NCI-H1105 (cell line): ENCODE measurements at places on chromosomes 1 and 21.

- DNase-seq = no peak
Observed at GRCh38 chr1:230057100-230057499, 9.9 kb upstream of the GALNT2 start.

GRCh38 chr1:95126366-95126765 lies 9.2 kb downstream of the TLCD4 start:
- no peak for DNase-seq

DNA sequence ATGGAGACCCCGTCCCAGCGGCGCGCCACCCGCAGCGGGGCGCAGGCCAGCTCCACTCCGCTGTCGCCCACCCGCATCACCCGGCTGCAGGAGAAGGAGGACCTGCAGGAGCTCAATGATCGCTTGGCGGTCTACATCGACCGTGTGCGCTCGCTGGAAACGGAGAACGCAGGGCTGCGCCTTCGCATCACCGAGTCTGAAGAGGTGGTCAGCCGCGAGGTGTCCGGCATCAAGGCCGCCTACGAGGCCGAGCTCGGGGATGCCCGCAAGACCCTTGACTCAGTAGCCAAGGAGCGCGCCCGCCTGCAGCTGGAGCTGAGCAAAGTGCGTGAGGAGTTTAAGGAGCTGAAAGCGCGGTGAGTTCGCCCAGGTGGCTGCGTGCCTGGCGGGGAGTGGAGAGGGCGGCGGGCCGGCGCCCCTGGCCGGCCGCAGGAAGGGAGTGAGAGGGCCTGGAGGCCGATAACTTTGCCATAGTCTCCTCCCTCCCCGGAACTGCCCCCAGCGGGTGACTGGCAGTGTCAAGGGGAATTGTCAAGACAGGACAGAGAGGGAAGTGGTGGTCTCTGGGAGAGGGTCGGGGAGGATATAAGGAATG lies 505 bp downstream of the LMNA start:
- DNase-seq = no peak

DNA sequence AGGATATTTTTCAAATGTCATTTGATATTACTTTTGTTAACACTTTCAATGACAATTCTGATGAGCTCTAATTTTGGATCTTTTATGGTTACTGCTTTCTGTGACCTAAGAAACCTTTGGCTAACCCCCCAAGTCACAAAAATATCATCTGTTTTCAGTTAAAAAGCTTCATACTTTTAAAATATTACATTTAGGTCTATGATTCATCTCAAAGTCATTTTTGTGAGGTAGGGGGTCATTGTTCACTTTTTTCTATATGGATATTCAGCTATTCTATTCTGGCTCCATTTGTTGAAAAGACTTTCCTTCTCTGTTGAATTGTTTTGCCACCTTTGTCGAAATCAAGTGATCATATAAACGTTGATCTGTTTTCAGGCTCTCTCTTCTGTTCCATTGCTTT lies 44.8 kb downstream of the UCHL5 start:
- no peak for DNase-seq

- no peak for DNase-seq
Observed at GRCh38 chr1:160112357-160112756, 3.2 kb upstream of the ATP1A2 start.

- DNase-seq = no peak
Observed at GRCh38 chr1:151837197-151837596, 2.4 kb downstream of the C2CD4D start.

DNA sequence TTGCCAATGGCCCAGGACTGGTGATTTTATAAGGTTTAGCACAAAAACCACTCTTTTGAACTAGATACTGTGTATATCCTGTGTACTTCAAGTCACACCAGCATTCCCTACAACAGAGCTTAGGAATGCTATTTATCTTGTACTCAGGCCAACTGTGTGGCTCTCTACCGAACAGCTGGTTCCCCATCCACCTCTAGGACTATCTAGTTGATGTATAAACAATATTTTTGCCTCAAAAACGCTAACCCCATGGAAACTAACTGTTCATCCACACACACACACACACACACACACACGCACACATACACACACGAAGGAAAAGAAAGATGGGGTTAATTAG lies 28.7 kb upstream of the SLC45A3 start:
- no peak for DNase-seq

DNA sequence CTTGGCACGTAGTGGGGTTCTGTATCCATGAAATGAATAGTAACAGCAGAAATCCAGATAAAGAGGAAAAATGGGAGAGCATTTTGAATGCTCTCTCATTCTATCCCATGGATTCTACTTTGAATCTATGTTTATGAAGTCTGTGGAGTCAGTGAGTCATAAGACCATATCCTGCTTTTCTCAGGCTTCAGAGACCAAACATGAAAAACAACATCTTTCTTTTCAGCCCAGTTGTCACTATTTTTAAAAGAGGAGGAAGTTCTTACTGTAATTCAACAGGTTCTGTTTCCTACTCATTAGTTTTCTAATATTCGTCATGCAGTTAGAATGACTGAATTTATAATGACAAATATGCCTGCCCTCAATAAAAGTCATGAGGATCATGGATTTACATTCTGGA lies 39.4 kb upstream of the CD55 start:
- no peak for DNase-seq

DNA sequence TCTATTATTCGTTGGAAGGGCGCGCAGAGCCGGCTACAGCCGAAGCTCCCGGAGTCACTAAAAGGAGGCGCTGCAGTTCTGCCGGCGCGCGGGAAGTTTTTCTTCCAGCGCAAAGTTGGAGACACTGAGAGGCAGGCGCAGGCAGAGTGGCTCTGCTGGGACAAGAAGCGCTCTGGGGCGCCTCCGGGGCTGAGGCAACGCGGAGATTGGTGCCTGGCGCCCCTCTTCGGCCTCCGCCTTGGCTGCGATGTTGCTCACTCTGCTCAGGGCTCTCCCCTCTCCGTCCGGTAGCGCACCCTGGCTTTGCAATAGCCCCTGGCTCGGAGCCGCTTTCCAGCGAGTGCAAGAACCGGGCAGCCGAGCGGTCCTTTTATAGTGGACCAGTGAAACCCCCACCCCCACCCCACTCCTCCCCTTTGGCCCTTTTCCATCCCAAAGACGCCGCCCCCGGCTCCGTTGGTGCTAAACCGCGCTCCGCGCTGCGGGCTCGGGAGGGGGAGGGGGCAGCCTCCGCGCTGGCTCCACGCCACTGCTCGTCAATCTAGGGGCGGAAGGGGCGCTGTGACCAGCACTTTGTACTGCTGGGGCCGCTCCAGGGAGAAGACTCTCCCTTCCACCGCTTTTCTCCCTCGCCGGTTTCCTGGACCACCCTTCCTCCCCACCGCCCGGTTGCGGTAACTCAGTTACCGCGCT lies at the start of gene ADAMTS1:
Gene ADAMTS1 (minus strand): TSS at position 344 of the 693 bp plus-strand sequence. CDS start 455 bp downstream, outside the sequence.
- no peak for DNase-seq

DNA sequence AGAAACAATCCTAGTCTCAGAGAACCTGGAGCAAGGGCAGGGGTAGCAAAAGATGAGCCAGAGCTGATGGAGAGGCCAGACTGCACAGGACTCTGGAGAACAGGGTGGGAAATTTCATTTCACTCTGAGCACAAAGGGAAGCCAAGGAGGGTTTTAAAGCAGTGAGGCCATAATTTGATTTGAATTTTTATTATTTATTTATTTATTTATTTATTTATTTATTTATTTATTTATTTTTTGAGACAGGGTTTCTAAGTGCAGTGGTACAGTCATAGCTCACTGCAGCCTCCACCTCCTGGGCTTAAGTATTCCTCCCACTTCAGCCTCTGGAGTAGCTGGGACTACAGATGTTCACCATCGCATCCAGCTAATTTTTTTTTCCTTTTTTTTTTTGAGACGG lies 45.1 kb downstream of the MT1HL1 start:
- no peak for DNase-seq

DNA sequence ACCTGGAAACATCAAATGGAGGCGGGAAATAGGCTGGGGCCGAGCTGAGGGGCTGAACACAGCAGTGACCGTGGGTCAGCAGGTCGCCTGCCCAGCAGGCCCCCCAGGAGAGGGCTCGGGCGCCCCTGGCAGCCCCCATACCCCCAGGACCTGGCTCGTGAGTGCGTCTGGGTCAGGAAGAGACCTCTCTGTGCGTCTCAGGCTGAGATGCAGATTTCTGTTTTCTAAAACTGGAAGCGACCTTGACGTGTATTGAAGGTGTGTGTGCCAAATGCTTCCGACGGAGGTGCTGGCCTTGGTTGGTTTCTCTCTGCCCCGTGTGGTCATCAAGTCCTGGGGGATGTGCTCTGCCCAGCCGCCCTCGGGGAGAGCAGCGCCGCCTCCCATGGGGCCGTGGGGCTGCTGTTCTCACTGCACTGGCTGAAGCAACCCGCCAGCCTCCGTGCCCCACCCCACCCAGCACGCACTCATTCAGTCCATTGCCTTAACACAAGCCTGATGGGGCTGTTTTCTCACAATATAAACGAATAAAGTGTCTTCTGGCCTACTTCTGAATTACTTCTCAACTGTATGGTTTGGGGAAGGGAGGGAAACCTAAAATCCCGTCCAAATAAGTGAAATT lies 7.4 kb downstream of the PEX10 start:
- DNase-seq = no peak

GRCh38 chr1:181349512-181349911 lies 133.8 kb upstream of the CACNA1E start:
- no peak for DNase-seq

GRCh38 chr1:53545663-53546408 lies 86.6 kb downstream of the DMRTB1 start:
- DNase-seq = no peak

- no peak for DNase-seq
Observed at GRCh38 chr1:1397839-1398523, 1.2 kb downstream of the CCNL2 start.

GRCh38 chr1:151862604-151863003 lies 9.1 kb upstream of the THEM5 start:
- DNase-seq = no peak

DNA sequence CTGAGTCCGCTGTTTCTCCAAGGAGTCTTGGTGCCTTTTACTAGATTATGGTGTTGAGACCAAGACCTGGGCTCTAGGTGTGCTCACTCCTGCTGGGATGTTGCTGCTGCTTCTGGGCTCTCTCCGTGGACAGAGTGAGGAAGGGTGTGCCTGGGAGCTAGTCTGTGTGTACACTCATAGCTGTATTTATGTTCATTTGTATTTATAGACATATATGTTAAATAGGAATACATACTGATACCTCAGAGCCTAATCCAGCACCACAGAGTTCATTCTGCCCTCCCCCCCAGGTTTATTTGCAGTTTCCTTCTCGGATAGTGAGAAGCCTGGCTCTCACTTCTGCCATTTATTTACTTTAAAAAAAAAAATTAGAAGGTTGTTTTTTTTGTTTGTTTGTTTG lies 12.6 kb downstream of the PCNT start:
- no peak for DNase-seq

DNA sequence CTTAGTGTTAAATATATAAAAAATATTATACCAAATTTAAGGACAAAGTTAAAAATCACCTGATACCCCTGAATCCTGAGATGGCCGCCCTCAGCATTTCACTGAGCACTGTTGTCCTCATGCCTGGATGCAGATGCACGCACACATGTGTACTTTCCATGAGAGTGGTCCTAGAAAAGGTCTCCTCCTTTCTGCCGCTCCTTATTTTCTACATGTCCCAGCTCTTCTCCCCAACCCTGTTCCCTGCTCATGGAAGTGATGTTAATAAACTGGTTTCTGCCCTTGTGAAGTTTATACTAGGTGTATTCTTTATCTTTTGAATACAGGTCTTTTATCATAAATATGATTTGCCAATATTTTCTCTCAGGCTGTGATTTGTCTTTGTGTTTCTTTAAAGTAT lies 32.9 kb downstream of the DIP2A start:
- DNase-seq = no peak
